Liver (tissue), 10 donors: ENCODE measurements at places on chromosomes 3 and 15.

- no peak overlapping the region for H3K4me3 ChIP-seq
- no peak overlapping the region for H3K27ac ChIP-seq
- no peaks in the 10 kb centered on the region for H3K27me3 ChIP-seq
- peaks cover 13% of the 10 kb centered on the region for H3K4me1 ChIP-seq
Observed at GRCh38 chr15:45441686-45442085, 63.3 kb upstream of the GATM start.

DNA sequence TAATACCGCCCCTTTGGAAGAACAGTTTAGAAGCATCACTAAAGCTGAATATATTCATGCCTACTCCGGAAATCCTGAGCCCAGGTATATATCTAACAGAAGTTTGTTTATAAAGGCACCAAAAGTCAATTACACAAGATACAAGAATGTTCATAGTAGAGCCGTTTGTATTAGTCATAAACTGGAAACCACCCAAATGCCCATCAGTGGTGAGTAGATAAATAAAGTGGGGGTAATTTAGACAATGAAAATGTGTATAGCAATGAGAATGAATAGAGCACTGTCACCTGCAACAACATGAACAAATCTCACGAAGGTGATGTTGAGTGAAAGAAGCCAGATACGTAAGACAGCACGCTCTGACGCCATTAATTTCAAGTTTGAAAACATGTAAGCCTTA is 68.3 kb upstream of the GLCE start:
- H3K4me1 ChIP-seq = no peaks in the 10 kb centered on the region
- H3K4me3 ChIP-seq = no peak overlapping the region
- no peak for DNase-seq
- no peak overlapping the region for H3K27ac ChIP-seq

DNA sequence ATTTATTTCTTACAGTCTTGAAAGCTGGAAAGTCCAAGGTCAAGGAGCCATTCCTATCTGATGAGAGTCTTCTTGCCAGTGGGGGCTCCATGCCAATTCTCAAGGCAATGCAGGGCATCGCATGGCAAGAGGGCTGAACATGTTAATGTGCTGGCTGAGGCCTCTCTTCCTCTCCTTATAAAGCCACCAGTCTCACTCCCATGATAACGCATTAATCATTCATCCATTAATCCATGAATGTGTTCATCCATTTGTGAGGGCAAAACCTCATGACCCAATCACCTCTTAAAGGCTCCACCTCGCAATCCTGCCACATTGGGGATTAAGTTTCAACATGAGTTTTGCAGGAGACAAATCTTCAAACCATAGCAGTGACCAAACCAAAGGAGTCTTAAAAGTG is 118.3 kb downstream of the PROS1 start:
- H3K27ac ChIP-seq = no peak overlapping the region
- H3K4me1 ChIP-seq = no peaks in the 10 kb centered on the region
- H3K27me3 ChIP-seq = no peaks in the 10 kb centered on the region
- no peak for DNase-seq

DNA sequence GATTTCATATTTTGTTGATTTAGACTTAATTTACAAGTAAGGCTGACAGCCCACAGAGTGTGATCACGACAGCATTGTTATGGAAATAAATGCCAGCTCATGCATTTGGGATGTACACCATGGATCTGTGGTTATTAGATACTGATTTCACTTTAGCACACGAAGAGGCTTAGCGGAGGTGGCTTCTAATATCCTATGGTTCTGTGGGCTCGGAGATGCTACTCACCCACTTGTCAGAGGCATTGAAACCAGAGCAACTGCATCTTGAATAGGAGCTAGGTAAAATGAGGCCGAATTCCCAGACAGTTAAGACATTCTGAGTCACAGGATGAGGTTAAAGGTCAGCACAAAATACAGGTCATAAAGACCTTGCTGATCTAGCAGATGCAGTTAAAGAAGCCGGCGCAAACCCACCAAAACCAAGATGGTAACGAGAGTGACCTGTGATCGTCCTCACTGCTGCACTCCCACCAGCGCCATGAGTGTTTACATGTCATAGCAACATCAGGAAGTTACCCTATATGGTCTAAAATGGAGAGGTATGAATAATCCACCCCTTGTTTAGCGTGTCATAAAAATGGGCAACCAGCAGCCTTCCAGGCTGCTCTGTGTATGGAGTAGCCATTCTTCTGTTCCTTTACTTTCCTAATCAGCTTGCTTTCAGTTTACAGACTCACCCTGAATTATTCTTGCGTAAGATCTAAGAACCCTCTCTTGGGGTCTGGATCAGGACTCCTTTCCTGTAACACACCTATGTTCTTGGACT is 117.5 kb downstream of the PGPEP1L start:
- no peak for DNase-seq
- no peak overlapping the region for H3K4me3 ChIP-seq
- no peak overlapping the region for H3K27ac ChIP-seq
- no peaks in the 10 kb centered on the region for H3K4me1 ChIP-seq
- no peaks in the 10 kb centered on the region for H3K36me3 ChIP-seq
- H3K27me3 ChIP-seq = no peaks in the 10 kb centered on the region

- no peak overlapping the region for H3K27ac ChIP-seq
- H3K36me3 ChIP-seq = no peaks in the 10 kb centered on the region
- H3K4me3 ChIP-seq = no peak overlapping the region
- no peak for DNase-seq
Observed at GRCh38 chr3:31456373-31456772, 76.4 kb upstream of the STT3B start.

DNA sequence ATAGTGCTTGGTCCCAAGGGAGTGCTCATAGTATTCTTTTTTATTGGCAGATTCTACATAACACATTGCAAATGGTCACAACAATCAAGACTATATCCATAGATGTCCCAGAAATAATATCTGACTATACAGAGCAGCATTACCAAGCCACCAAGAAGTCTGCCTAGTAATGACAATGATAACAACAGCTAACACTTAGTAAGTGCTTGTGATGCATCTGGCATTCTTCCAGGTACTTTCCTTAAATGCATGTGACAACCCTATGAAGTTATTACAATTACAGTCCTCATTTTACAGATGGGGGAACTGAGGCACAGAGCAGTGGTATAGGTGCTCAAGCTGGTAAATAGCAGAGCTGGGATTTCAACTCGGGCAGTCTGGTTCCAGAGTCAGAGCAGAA is 49.6 kb upstream of the ICE2 start:
- DNase-seq = no peak
- peaks cover 50% of the 10 kb centered on the region for H3K4me1 ChIP-seq
- no peak overlapping the region for H3K27ac ChIP-seq
- no peaks in the 10 kb centered on the region for H3K36me3 ChIP-seq
- no peaks in the 10 kb centered on the region for H3K27me3 ChIP-seq
- H3K4me3 ChIP-seq = no peak overlapping the region

DNA sequence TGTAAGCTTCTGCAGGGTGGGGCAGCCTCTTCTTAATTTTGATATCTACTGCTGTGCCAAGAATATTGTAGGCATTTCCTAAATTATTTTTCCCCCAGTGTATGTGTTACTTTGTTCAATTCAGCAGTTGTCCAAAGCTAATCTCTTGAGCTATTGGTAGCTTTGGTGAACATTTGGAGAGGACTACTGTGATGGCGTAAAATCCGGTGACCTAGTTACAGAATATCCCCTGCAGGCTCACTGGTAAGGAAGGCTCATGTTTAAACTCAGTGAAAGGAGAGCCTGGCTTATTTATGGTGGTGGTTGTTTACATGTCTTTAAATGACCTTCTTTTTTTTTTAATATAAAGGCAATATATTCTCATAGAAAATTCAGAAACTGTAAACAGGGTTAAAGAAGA is 105.6 kb downstream of the LPP start:
- no peaks in the 10 kb centered on the region for H3K36me3 ChIP-seq
- no peak overlapping the region for H3K4me3 ChIP-seq
- no peak overlapping the region for H3K27ac ChIP-seq
- no peak for DNase-seq
- no peaks in the 10 kb centered on the region for H3K27me3 ChIP-seq

GRCh38 chr3:4993276-4994143 is 14.3 kb downstream of the BHLHE40 start:
- no peak for DNase-seq
- H3K27ac ChIP-seq = no peak overlapping the region
- H3K27me3 ChIP-seq = no peaks in the 10 kb centered on the region
- H3K4me1 ChIP-seq = no peaks in the 10 kb centered on the region
- H3K36me3 ChIP-seq = no peaks in the 10 kb centered on the region
- no peak overlapping the region for H3K4me3 ChIP-seq

- no peaks in the 10 kb centered on the region for H3K36me3 ChIP-seq
- no peak overlapping the region for H3K27ac ChIP-seq
- H3K4me1 ChIP-seq = no peaks in the 10 kb centered on the region
- DNase-seq = no peak
- no peak overlapping the region for H3K4me3 ChIP-seq
- H3K27me3 ChIP-seq = no peaks in the 10 kb centered on the region
Observed at GRCh38 chr15:47484059-47484458, 233.2 kb upstream of the SEMA6D start.

- no peak overlapping the region for H3K4me3 ChIP-seq
- H3K27me3 ChIP-seq = no peaks in the 10 kb centered on the region
- no peak for DNase-seq
- H3K36me3 ChIP-seq = no peaks in the 10 kb centered on the region
- no peaks in the 10 kb centered on the region for H3K4me1 ChIP-seq
Observed at GRCh38 chr3:161770484-161771386, 274.1 kb downstream of the OTOL1 start.

- H3K27me3 ChIP-seq = no peaks in the 10 kb centered on the region
- H3K4me3 ChIP-seq = no peak overlapping the region
- no peaks in the 10 kb centered on the region for H3K36me3 ChIP-seq
- no peak for DNase-seq
- H3K27ac ChIP-seq = no peak overlapping the region
Observed at GRCh38 chr3:113590983-113591382, 58.6 kb downstream of the SIDT1 start.

GRCh38 chr3:95311272-95311671 is 1248.4 kb downstream of the NSUN3 start:
- H3K36me3 ChIP-seq = no peaks in the 10 kb centered on the region
- no peaks in the 10 kb centered on the region for H3K27me3 ChIP-seq

- H3K36me3 ChIP-seq = no peaks in the 10 kb centered on the region
- no peaks in the 10 kb centered on the region for H3K27me3 ChIP-seq
Observed at GRCh38 chr15:44081026-44082013, 113.8 kb downstream of the FRMD5 start.

DNA sequence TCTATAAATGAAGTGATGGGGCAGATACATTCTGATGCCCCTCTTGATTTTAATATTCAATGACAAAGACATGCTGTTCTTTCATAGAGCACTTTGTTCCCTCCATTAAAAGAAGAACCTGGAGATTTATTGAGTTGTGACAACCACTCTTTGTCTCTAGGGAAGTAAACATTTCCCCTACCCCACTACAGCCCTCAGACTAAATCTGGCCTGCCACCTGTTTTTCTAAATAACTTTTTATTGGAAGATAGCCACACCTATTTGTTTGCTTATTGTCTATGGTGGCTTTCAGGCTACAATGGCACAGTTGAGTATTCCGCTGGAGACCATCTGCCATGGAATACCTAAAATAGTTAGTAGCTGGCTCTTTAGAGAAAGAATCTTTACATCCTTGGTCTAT is 41.2 kb upstream of the ZNF385D start:
- no peak overlapping the region for H3K27ac ChIP-seq
- H3K36me3 ChIP-seq = no peaks in the 10 kb centered on the region
- H3K4me1 ChIP-seq = no peaks in the 10 kb centered on the region
- H3K4me3 ChIP-seq = no peak overlapping the region
- no peak for DNase-seq

DNA sequence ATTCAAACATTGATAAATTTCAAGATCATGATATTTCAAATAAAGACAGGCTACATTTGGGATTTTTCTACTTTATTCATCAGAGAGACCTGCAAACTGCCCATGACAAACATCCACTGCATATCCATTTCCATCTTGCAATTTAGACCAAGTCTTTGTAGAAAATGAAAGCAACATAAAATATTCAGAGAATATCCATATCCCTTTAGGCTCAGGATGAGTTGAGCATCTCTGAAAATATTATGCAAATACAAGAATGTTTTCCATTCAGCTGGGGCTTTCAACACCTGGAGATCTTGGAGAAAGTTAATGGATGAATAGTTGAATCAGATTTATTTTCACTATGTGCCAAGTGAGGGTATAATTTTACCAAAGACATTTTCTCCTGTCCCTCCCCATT is 103.4 kb downstream of the TUSC7 start:
- H3K4me3 ChIP-seq = no peak overlapping the region
- H3K36me3 ChIP-seq = no peaks in the 10 kb centered on the region
- H3K4me1 ChIP-seq = no peaks in the 10 kb centered on the region
- no peak for DNase-seq
- H3K27me3 ChIP-seq = no peaks in the 10 kb centered on the region
- no peak overlapping the region for H3K27ac ChIP-seq

DNA sequence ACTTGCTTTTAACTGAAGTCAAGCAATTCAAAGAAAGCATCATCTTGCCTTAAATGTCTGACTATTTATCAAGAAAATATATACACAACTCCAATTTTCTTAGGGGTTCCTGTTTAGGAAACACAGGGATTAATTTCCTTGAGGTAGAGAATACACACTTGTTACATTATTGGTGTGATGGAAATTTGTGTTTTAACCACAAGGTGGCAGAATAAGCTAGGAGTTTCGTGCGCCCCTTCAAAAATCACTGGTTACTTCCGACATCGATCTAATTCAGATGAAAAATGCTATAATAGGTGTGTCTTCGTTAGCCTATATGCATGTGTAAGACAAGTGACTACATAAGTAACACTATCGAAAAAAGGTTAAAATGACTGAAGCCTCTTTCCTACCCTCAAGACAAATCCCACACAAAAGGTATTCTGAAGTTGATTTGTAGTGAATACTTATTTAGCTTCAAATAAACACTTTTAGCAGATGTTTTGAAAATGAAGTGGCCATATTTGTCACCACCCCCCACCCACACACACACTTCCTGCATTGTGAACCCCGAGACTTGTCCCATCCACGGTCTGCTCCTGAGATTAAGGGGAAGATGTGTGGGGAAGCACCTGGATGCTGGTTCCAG is 246.5 kb downstream of the ROBO1 start:
- no peak for DNase-seq
- no peaks in the 10 kb centered on the region for H3K4me1 ChIP-seq
- H3K27ac ChIP-seq = no peak overlapping the region
- no peaks in the 10 kb centered on the region for H3K27me3 ChIP-seq
- no peak overlapping the region for H3K4me3 ChIP-seq

GRCh38 chr3:53156368-53156834 is 4.6 kb upstream of the PRKCD start:
- no peak overlapping the region for H3K27ac ChIP-seq
- no peaks in the 10 kb centered on the region for H3K27me3 ChIP-seq
- H3K4me1 ChIP-seq = peaks cover 32% of the 10 kb centered on the region
- no peaks in the 10 kb centered on the region for H3K36me3 ChIP-seq
- no peak overlapping the region for H3K4me3 ChIP-seq

GRCh38 chr15:77870195-77871065 is 207.1 kb downstream of the TBC1D2B start:
- H3K36me3 ChIP-seq = no peaks in the 10 kb centered on the region
- H3K27ac ChIP-seq = no peak overlapping the region
- H3K4me1 ChIP-seq = no peaks in the 10 kb centered on the region
- DNase-seq = peak; percentile 73
- no peaks in the 10 kb centered on the region for H3K27me3 ChIP-seq
- H3K4me3 ChIP-seq = no peak overlapping the region

GRCh38 chr3:61631108-61631769 is 69.9 kb downstream of the PTPRG start:
- DNase-seq = no peak
- no peaks in the 10 kb centered on the region for H3K36me3 ChIP-seq
- H3K27ac ChIP-seq = no peak overlapping the region
